ENCODE measurements at places on chromosomes 5 and 9.

- H3K36me3 ChIP-seq, result peaks cover 29% of the 10 kb centered on the region
- peaks cover 2% of the 10 kb centered on the region for H3K4me1 ChIP-seq
- no peak overlapping the region for H3K4me3 ChIP-seq
- DNase-seq, result no peak
Observed at GRCh38 chr5:160108124-160108523, 11.1 kb downstream of the PWWP2A start.

DNA sequence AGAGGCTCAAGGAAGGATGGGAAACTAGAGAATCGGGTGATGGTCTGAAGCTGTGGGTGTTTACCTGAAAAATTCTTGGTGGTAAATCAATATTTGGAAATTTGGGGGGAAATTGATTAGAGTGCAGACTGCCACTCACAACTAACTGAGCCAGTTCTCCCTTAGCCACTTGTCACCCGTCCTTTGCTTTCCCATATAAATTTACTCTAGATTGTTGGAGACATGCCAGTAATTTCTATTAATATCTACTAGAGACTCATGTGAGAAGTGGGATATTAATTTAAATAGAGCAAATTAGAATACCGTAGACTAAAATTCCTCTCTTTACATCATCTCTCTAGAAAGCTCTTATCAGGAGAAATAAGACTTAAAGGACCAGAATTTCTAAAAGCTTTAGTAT lies 471.3 kb upstream of the DAB2 start:
- H3K27ac ChIP-seq, result no peak overlapping the region
- no peaks in the 10 kb centered on the region for H3K4me1 ChIP-seq
- no peaks in the 10 kb centered on the region for H3K27me3 ChIP-seq
- no peak overlapping the region for H3K4me3 ChIP-seq
- H3K36me3 ChIP-seq, result no peaks in the 10 kb centered on the region

DNA sequence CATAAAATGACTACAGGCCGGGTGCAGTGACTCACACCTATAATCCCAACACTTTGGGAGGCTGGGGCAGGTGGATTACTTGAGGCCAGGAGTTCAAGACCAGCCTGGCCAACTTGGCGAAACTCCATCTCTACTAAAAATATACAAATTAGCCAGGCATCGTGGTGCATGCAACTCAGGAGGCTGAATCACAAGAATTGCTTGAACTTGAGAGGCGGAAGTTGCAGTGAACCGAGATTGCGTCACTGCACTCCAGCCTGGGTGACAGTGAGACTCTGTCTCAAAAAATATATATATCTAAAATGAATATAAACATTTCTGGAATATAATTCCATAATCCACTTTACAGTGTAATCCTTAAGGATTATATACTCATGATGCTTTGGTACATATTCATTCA lies 66.5 kb downstream of the TEX10 start:
- H3K27me3 ChIP-seq, result no peaks in the 10 kb centered on the region
- no peaks in the 10 kb centered on the region for H3K4me1 ChIP-seq
- no peak overlapping the region for H3K4me3 ChIP-seq
- H3K27ac ChIP-seq, result no peak overlapping the region
- DNase-seq, result no peak
- H3K36me3 ChIP-seq, result peaks cover 47% of the 10 kb centered on the region

- H3K4me3 ChIP-seq, result no peak overlapping the region
- peaks cover 14% of the 10 kb centered on the region for H3K4me1 ChIP-seq
- DNase-seq, result no peak
Observed at GRCh38 chr9:135525241-135526088, 4.2 kb downstream of the LCN1 start.

- peaks cover 7% of the 10 kb centered on the region for H3K27me3 ChIP-seq
- no peak for DNase-seq
- H3K4me1 ChIP-seq, result no peaks in the 10 kb centered on the region
- no peak overlapping the region for H3K27ac ChIP-seq
Observed at GRCh38 chr5:75890546-75890945, 173.3 kb upstream of the POC5 start.

- peak overlapping the region; percentile 96 for H3K4me3 ChIP-seq
- peak overlapping the region; percentile 71 for H3K27ac ChIP-seq
- no peak for DNase-seq
- no peaks in the 10 kb centered on the region for H3K27me3 ChIP-seq
- H3K4me1 ChIP-seq, result peaks cover 31% of the 10 kb centered on the region
- H3K36me3 ChIP-seq, result peaks cover 28% of the 10 kb centered on the region
Observed at GRCh38 chr5:78361631-78361993, 1.2 kb downstream of the SCAMP1 start.

DNA sequence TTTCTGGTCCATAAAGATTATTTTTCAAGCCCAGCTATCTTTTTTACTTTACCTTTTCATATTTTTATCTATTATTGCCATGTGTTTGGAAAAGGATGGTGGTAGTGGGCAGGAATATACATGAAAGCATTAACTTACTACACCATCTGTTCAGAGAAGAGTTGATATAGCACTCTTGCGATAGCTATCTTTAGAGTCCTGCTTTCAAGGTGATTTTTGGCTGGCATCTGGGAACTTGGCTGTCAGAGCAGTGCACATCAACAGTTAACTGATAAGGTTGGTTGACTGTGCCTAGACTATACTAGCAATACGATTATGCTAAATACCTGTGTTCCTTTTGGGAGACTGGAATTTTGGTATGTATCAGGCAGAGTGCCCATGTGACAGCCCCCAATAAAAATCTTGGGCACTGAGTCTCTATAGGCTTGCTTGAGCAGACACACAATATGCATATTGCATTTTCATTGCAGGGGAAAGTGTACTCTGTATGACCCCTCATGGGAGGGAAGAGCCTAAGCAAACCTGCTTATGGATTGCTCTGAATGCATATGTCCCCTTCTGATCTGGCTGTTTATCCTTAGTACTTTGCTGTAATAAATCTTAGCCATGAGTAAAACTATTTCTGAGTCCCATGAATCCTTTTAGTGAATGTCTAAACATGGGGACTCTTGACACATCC lies 227.6 kb upstream of the C9orf72 start:
- DNase-seq, result no peak
- H3K27ac ChIP-seq, result no peak overlapping the region
- H3K4me3 ChIP-seq, result no peak overlapping the region
- H3K27me3 ChIP-seq, result no peaks in the 10 kb centered on the region

- no peaks in the 10 kb centered on the region for H3K27me3 ChIP-seq
- H3K36me3 ChIP-seq, result no peaks in the 10 kb centered on the region
- no peaks in the 10 kb centered on the region for H3K4me1 ChIP-seq
- DNase-seq, result no peak
- H3K4me3 ChIP-seq, result no peak overlapping the region
- no peak overlapping the region for H3K27ac ChIP-seq
Observed at GRCh38 chr5:15574806-15575325, 74.9 kb downstream of the FBXL7 start.

GRCh38 chr9:78963911-78964310 lies 607.9 kb upstream of the TLE4 start:
- H3K27me3 ChIP-seq, result no peaks in the 10 kb centered on the region
- no peak overlapping the region for H3K4me3 ChIP-seq
- no peak for DNase-seq
- no peak overlapping the region for H3K27ac ChIP-seq

- H3K36me3 ChIP-seq, result no peaks in the 10 kb centered on the region
- no peak overlapping the region for H3K4me3 ChIP-seq
- no peak overlapping the region for H3K27ac ChIP-seq
- H3K4me1 ChIP-seq, result no peaks in the 10 kb centered on the region
- no peaks in the 10 kb centered on the region for H3K27me3 ChIP-seq
- no peak for DNase-seq
Observed at GRCh38 chr5:12023614-12024241, 119.5 kb upstream of the CTNND2 start.

GRCh38 chr9:132969783-132970182 lies 8.7 kb upstream of the GFI1B start:
- no peak for DNase-seq
- H3K27ac ChIP-seq, result no peak overlapping the region
- no peaks in the 10 kb centered on the region for H3K36me3 ChIP-seq
- peaks cover 6% of the 10 kb centered on the region for H3K27me3 ChIP-seq
- peaks cover 3% of the 10 kb centered on the region for H3K4me1 ChIP-seq

GRCh38 chr5:108523360-108523759 lies 141.5 kb upstream of the FBXL17 start:
- no peak overlapping the region for H3K4me3 ChIP-seq
- no peaks in the 10 kb centered on the region for H3K36me3 ChIP-seq
- no peak for DNase-seq
- no peaks in the 10 kb centered on the region for H3K27me3 ChIP-seq

DNA sequence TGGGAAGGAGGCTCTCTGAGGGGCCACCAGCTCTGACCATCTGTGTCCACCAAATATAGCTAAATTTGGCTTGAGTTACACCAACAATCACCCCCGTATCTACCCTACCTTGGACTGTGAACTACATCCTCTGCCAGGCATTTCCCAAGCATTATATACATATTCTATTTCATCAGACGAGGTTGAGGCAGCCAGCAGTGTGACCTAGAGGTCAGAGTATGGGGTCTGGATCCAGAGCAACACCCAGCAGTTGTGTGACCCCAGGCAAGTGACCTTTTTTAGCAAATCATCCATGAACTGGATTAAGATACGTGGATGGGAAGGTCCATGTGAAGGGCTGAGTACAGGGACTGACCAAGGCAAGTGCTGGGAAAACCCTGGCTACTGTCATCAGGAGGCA lies 180.6 kb downstream of the HSPA4 start:
- DNase-seq, result no peak
- no peaks in the 10 kb centered on the region for H3K4me1 ChIP-seq
- no peak overlapping the region for H3K27ac ChIP-seq
- no peak overlapping the region for H3K4me3 ChIP-seq

GRCh38 chr9:78972303-78972999 lies 599.3 kb upstream of the TLE4 start:
- DNase-seq, result no peak
- H3K27ac ChIP-seq, result no peak overlapping the region
- H3K36me3 ChIP-seq, result no peaks in the 10 kb centered on the region
- H3K4me1 ChIP-seq, result no peaks in the 10 kb centered on the region
- no peaks in the 10 kb centered on the region for H3K27me3 ChIP-seq

GRCh38 chr9:81465468-81466011 lies 223.8 kb downstream of the TLE1 start:
- DNase-seq, result no peak
- H3K4me3 ChIP-seq, result no peak overlapping the region
- no peaks in the 10 kb centered on the region for H3K4me1 ChIP-seq

DNA sequence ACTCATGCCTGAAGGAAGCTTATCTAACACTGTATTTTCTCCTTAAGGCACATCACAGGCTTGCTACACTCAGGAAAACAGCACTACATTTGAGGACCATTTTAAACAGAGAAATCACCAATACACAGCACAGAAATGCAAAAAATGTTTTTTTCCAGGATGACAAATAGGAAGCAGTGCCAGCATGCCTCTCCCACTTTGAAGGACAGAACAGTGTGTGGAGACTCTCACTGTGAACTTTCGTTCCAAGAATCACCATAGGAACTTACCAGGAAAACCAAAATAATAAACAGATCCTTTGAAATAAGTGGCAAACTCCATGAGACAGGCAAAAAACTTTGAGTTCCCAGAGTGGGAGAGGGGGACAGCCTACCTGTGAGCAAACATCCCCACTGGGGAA lies 217.8 kb upstream of the MAST4 start:
- no peaks in the 10 kb centered on the region for H3K4me1 ChIP-seq
- no peak for DNase-seq
- no peaks in the 10 kb centered on the region for H3K36me3 ChIP-seq
- no peak overlapping the region for H3K27ac ChIP-seq
- peaks cover 6% of the 10 kb centered on the region for H3K27me3 ChIP-seq

- H3K4me1 ChIP-seq, result peaks cover 9% of the 10 kb centered on the region
- H3K27me3 ChIP-seq, result peaks cover 51% of the 10 kb centered on the region
- H3K27ac ChIP-seq, result no peak within 1 kb of the TSS
- DNase-seq, result no peak
- H3K36me3 ChIP-seq, result peaks cover 3% of the 10 kb centered on the region
Observed at GRCh38 chr9:135479469-135480052, at the start of gene PPP1R26. TSS of gene PPP1R26 (plus strand) at chr9:135479782. CDS start at chr9:135484511, 4,729 bp downstream.

DNA sequence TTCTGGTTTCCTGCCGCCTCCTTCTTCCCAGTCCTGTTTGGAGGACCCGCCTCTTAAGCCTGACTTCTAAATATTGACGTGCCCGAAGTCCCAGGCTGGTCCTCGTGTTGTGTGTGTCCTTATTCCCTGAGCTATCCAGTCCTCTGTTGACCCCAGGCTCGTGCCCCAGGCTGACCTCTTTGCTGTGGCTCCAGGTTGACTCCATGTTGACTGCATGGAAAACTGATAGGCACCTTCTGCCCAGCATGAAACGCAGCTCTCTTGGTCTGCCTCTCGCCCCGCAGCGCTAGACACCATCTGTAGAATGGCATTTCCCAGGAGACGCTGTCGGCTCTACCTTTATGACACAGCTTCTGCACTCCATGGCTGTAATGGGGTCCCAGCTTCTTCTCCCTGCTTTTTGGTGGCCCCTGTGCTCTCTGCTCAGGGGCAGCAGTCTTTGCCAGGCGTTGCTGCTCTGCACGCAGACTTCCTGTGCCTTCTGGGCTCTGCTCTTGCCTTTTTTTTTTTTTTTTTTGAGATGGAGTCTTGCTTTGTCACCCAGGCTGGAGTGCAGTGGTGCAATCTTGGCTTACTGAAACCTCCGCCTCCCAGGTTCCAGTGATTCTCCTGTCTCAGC lies 28.4 kb downstream of the EHMT1 start:
- no peak for DNase-seq
- H3K36me3 ChIP-seq, result peaks cover 49% of the 10 kb centered on the region
- H3K27ac ChIP-seq, result peak overlapping the region; percentile 49
- H3K4me1 ChIP-seq, result peaks cover 43% of the 10 kb centered on the region

DNA sequence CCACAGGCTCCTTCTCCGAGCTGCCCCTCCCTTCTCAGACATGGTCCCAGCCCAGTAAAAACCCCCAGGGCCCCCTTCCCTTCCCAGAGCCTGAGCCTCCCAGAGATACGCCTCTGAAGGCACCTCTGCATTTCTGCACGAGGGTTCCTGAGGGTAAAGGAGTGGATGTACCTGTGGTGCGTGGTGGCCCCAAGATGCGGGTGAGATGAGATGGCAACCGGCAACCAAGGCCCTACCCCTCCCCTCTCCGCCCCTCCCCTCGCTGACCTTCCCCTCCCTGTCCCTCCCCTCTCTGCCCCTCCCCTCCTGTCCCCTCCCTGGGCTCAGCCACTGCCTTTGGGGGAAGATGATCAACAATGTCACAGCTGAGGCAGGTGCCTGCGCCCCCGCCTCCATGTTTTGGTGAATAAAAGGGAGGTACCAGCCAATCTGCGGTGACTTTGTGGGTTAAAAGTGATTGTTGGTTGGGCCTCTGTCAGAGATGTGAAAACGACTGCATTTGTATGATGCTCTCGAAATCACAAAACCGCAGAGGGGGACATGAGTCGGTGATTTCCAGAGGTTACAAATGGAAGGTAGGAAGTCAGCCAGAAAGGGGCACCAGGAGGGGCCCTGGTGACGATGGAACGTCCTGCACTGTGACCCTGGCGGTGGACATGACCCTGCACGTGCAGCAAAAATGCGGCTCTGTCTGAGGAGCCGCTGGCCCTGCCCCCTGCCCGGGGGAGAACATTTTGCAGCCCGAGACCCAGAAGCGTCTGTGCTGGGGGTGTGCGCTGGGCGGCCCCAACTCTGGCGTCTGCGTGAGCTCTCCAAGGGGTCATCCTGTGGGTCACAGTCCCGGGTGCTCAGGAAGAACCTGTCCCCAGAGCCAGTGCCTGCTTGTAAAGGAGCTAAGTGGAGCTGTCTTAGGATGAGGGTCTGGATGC lies 3.7 kb downstream of the LCN9 start:
- no peak overlapping the region for H3K4me3 ChIP-seq
- no peaks in the 10 kb centered on the region for H3K36me3 ChIP-seq
- H3K4me1 ChIP-seq, result no peaks in the 10 kb centered on the region
- H3K27me3 ChIP-seq, result no peaks in the 10 kb centered on the region
- H3K27ac ChIP-seq, result no peak overlapping the region

GRCh38 chr9:131738293-131739132 lies 1.4 kb downstream of the RAPGEF1 start:
- H3K27ac ChIP-seq, result peak overlapping the region; percentile 92
- no peaks in the 10 kb centered on the region for H3K27me3 ChIP-seq
- H3K4me1 ChIP-seq, result peaks cover 59% of the 10 kb centered on the region
- H3K36me3 ChIP-seq, result peaks cover 41% of the 10 kb centered on the region
- peak overlapping the region; percentile 97 for H3K4me3 ChIP-seq
